ENCODE measurements at places on chromosomes 6 and 20.

DNA sequence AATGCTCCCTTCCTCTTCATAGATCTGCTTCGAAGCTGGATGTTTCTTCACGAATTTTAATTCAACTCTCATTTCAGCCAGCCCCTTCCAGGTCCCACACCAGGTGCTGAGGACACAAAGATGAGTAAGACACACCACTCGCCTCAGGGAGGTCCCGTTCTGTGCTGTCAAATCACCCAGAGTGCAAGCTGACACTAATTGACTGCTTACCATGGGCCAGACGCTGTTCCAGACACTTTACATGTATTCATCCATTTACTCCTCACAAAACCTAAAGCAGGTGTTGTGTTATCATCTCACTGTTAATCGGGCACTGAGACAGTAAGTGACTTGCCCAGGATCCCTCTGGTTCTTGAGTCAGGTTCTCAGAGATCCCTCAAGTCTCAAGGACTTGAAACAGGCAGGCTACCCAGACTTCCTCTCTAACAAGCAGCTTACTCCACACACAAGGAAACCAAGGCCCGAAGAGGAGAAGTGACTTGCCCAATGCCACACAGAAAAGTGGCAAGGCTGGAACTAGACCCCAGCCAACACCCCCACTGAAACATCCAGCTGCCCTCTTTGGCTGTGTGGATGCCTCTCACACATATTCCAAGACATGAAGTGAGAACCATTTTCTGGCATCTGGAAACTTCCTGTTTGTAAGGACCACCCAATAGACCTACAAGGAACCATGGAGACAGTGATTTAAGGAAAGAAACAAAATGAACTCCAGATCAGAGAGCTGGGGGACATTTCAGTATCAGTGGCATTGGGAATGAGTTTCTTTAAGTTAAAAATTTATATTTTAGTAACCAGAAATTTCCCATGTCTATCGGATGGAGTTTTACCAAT lies 174.5 kb downstream of the CDC5L start:
- DNase-seq, result no peak

GRCh38 chr20:10376270-10377075 lies 57.5 kb downstream of the MKKS start:
- no peak for DNase-seq

- DNase-seq, result no peak
Measured at GRCh38 chr6:55250400-55250799, 76.1 kb downstream of the HCRTR2 start.

DNA sequence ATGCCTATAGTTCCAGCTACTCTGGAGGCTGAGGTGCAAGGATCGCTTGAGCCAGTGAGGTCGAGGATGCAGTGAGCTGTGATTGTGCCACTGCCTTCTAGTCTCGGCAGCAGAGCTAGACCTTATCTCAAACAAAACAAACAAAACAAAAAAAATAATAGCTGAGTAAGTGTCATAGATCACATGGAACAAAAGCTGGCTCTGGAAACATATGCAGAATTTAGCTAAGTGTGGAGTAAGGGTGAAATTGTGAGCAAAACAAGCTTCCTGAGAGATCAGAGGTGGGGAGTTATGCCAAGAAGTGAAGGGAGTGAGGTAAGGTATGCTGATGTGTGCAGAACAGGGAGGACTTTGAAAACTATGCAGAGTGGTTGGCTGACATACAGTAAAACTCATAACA lies 18.7 kb downstream of the SGK1 start:
- DNase-seq, result no peak

- no peak for DNase-seq
Measured at GRCh38 chr6:93474733-93475179, 55.4 kb upstream of the EPHA7 start.

DNA sequence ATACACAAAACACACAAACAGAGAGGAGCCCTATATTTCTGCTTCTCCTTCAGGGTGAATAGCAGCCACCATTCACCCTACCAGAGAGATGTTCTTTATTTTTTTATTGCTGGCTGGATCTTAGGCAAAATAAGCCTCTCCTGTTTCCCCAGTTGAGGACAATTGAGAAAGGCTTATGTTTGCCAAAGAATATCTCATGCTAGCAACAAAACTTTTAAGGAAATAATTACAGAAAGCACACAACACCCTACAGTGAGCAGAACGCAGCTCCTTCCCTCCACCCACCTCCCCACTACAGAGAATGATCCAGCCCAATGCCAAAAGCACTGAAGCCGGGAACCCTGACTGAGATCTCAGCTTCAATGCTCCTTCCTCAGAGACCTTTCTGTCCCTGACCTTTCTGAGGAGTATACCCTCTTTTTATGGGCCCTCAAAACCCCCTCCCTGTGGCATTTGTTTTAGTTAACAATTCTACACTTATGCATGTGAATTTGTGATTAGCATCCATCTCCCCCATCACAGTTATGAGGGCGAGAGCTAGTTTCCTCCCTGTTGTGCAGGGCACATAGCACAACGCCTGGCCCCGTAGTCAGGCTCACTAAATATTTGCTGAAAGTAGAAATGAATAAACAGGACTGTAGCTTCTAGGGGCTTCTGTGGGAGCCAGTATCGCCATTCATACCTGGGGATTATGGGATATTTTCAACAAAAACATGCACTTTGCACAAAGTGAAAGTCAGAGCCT lies 491.6 kb upstream of the CDH4 start:
- DNase-seq, result no peak

All from DMS79 (cell line).